Hindlimb muscle (tissue), 1 donor: ENCODE measurements at places on chromosomes 5 and 9. TPM values are rescaled to one million over a fixed set of nuclear protein-coding genes. Genes with fewer than 3 reads are reported as not detected.

The PRSS3 gene
- polyA plus RNA-seq = not detected

GRCh38 chr5:177162379-177162778 lies 28.8 kb downstream of the NSD1 start:
- no peak for DNase-seq

- DNase-seq = no peak
Observed at GRCh38 chr9:20358207-20358606, 264.1 kb downstream of the MLLT3 start.

DNA sequence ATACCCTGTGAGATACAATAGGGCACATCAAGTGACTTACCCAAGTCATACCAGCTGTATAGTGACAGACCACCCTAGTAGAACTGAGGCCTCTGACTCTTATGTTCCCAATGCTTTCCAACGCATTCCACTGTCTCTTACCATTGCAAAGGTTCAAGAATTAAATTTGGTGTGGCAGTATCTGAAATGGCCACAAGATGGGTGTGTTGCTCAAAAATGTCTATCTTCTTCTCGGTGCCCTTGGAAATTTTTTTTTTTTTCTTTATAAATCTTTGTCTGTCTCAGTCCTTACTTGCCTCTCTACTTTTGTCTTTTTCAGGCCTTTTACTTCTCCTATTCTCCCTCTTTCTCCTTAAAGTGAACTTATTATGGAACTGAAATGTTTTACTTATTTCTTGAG lies 48.4 kb downstream of the GPR21 start:
- no peak for DNase-seq

- no peak for DNase-seq
Observed at GRCh38 chr9:127330501-127330900, 65.9 kb downstream of the GARNL3 start.

GRCh38 chr9:118596374-118597015 lies 772.7 kb downstream of the BRINP1 start:
- DNase-seq = no peak

- DNase-seq = no peak
Observed at GRCh38 chr5:29972597-29972996, 1220.9 kb upstream of the CDH6 start.
